Putamen (tissue), 1 donor: ENCODE measurements at places on chromosomes 2 and 18.

DNA sequence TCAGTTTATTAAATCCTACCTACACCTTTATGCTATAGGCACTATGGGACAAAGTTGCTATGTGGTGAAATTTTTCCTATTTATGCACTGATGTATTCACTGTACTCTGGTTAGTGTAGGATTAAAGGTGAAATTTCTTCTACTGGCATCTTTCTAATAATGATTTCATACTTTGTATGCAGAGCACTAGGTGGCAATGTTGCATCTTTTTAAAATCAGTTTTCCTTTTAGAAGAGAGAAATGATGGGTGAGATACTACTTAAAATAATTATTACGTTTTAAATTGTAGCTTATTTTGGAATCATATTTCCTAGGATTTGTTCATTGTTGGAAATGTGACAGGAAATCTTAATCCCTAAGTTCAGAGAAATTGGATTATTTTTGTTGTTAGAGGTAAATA, 150.9 kb downstream of the CD8B2 start:
- peak; percentile 18 for DNase-seq

GRCh38 chr18:75066021-75066880, 142.7 kb downstream of the PTGR3 start:
- no peak for DNase-seq

- DNase-seq = no peak
Observed at GRCh38 chr2:45102141-45102540, 92.9 kb upstream of the SIX2 start.

- DNase-seq = no peak
Observed at GRCh38 chr18:11388755-11389680, 220.4 kb upstream of the SLC35G4 start.

- DNase-seq = no peak
Observed at GRCh38 chr2:30361751-30362394, 85.2 kb upstream of the LCLAT1 start.

DNA sequence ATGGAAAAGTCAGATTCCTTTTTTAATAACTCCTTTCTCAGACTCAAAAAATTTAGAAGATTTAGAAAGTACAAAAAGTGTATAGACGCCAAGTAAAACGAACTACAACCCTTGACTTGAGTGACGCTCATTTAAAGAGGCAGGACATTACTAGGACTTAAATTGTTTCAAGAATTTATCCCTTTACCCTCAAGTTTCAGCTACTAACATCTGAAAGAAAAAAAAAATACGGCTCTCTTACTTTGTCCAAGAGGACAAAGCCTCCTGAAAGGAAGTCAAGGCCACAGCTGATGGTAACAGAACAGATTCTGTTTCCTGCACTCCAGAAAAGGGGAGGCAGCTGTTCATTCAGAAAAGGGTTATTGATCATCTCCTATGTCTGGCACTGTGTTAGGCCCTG, 57.6 kb upstream of the PKDCC start:
- DNase-seq = no peak

- no peak for DNase-seq
Observed at GRCh38 chr2:35787302-35788031, 568.1 kb upstream of the CRIM1 start.

DNA sequence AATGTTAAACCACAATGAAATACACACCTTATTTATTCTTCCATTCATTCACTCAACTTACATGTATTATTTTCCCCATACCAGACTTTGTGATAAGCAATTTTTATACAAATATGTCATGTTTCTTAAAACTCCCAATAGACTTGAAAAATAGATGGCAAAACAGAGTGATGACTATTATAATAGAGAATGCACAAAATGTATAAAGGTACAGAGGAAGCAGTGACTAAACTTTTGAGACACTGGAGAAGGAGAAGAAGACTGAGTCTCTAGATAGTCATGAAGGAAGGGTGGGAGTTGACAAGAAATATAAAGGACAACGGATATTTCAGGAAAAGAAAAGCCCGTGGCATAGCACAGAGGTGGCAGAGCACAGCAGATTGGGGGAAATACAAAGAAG, 198.1 kb upstream of the SLC39A10 start:
- DNase-seq = no peak

DNA sequence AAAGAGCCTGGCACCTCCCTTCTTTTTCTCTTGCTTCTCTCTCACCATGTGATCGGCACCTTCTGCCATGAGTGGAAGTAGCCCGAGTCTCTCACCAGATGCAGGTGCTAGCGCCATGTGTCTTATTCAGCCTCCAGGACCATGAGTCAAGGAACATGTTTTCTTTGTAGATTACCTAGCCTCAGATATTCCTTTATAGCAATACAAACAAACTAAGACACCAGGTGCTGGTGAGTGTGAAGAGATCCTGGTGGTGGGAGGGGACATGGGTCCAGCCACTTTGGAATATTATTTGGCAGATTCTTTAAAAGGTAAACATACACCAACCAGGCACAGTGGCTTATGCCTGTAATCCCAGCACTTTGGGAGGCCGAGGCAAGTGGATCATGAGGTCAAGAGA, 5.9 kb upstream of the USP40 start:
- DNase-seq = no peak

- peak; percentile 34 for DNase-seq
Observed at GRCh38 chr2:8004250-8004681, 677.6 kb upstream of the ID2 start.

GRCh38 chr2:191554240-191554639, 123.7 kb upstream of the NABP1 start:
- DNase-seq = no peak

GRCh38 chr18:58413667-58414628, 214.9 kb downstream of the ALPK2 start:
- DNase-seq = no peak

DNA sequence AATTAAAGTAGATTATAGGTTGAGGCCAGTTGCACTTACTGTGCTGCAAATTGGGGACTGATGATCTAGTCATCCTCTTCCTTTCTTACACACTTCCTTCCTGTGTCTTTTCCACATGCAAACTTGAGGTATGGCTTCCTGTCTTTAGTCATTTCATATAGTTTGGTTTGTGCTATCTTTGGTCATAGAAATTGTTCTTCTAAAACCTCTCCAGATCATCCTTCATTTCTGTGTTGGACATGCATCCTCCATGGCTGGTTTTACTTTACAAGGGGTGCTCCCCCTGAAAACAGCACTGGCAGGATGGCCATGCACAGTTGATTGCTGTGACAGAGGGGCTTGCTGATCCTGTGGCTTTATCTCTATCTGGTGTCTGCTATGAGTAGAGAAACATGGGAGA, 36.5 kb downstream of the MGAT5 start:
- no peak for DNase-seq

DNA sequence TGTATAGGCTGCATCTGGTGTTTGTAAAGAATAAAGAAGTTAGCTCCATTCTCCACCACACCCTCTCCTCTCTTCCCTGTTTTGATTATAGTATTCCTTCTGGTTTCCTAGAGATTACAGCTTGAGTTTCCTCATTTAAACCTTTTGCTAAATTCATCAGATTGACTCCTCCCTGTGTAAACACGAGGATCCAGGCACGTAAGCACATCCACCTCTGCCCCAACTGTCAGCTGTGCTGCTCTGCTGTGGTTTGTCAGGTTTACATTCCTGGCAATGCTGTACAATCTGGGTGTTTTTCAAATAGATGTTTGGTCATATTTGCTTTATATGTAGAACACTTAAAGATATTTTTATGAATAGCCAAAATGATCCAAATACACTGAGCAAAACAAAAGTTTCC, 302.8 kb downstream of the PTGR3 start:
- no peak for DNase-seq

GRCh38 chr18:27240383-27240782, 55.3 kb upstream of the CHST9 start:
- DNase-seq = no peak

DNA sequence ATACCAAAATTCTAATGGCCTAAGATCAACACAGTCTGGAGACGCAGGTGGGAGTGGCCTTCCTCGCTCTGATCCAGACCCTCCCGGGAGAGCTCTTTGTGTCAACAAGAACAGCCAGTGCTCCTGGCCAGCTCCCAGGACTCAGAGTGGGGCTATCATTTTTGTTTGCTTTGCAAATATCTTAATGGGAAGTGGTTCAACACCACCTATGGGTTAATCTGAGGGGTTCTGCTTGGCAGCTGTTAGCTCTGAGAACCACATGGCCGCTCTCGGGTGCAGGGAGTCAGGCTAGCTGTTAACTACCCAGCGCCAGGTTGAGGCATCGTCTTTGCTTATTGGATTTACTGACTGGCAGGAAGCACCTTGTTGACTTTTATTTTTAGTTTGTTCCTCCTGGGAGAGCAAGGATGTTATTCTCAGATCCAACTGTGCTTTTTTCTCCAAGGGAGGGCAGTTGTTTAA, 184.8 kb upstream of the SP5 start:
- no peak for DNase-seq

GRCh38 chr2:182667315-182667695, 48.8 kb upstream of the DNAJC10 start:
- no peak for DNase-seq

- DNase-seq = no peak
Observed at GRCh38 chr18:13268158-13269012, 49.8 kb downstream of the LDLRAD4 start.

GRCh38 chr18:75113455-75113854, 95.5 kb downstream of the PTGR3 start:
- DNase-seq = no peak

DNA sequence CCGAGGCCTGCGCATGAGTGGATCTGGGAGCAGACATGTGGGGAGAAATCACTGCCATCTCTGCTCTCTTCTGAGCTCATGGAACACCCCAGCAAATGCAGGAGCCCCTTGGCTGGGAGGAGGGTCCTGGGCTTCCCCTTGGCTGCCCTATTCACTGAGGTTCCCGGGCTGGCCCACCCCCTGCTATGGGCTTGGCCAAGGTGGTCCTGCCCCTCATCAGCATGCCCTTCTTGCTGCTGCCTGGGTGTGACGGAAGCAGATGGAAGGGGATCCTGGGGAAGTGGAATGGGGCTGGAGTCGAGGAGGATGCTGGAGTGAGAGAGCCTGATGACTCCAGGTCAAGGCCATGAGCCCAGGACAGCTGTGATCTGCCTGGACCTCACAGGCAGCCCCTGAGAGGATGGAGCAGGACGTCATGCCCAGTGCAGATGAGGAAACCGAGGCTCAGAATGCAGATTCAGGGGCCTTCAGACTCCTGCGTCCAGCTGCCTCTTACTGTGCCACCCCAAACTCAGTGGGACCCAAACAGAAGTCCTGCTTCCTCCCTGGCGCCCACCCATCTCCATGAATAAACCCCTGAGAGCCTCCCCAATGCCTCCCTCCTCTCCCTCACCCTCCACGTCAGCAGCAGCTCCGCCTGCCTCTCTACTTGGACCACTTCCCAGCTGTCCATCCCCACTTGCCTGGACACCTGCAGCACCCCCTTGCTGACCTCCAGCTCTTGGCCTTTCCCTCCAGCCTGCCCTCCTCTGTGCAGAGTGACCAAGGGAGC, 4.0 kb downstream of the SNED1 start:
- no peak for DNase-seq

GRCh38 chr18:76265497-76266235, 229.4 kb downstream of the ZNF516 start:
- DNase-seq = no peak

GRCh38 chr2:12221584-12221983, 475.2 kb downstream of the LPIN1 start:
- no peak for DNase-seq

- DNase-seq = no peak
Observed at GRCh38 chr18:46335534-46336101, 231.4 kb downstream of the HAUS1 start.

DNA sequence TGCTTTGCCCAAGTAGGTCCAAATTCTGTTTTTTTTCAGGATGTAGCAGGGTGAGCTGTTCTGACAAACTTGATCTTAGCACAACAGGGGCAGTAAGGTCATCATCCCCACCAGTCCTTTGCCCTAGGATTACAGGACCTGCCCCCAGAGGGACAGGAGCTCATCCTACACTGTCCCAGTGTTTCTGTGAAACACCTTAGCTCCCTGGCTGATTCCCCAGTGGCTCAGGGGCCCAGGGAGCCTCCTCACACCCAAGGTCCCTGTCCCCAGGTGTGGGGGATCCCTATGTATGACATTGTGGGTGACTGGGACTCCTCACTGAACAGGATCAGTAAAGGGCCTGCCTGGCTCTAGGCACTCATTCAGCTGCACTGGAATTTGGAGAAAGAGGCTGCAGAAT, 191.2 kb downstream of the ANKRD30B start:
- DNase-seq = no peak

DNA sequence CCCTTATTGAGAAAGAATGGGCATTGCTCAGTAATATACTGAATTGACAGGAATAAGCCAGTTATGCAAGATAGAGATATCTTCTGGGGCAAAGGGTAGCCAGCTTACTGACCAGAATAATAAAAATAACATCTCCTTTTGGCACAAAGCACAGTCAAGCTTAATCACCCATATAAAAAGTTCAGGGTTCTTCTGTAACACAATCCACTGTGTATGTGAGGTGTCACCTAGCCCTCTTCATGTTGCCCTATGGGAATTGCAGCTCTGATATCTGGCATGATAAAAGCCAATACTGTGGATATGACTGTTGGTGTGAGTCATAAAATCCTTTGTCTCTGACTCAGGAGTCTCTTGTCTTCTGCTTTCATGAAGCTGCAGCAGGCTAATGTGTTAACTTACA, 90.8 kb downstream of the DSEL start:
- DNase-seq = no peak

GRCh38 chr2:112255875-112256274, 1.0 kb upstream of the ZC3H8 start:
- DNase-seq = no peak

DNA sequence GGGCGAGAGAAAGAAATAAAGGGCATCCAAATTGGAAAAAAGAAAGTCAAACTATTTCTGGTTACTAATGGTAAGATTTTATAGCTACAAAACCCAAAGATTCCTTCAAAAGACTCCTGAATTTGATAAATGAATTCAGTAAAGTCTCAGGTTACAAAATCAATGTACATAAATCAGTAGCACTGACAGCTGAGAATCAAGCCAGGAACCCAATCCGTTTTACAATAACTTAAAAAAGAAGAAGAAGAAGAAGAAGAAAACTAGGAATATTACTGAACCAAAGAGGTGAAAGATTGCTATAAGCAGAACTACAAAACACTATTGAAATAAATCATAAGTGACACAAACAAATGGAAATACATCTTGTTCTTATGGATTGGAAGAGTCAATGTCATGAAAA, 291.5 kb upstream of the GULP1 start:
- DNase-seq = no peak

DNA sequence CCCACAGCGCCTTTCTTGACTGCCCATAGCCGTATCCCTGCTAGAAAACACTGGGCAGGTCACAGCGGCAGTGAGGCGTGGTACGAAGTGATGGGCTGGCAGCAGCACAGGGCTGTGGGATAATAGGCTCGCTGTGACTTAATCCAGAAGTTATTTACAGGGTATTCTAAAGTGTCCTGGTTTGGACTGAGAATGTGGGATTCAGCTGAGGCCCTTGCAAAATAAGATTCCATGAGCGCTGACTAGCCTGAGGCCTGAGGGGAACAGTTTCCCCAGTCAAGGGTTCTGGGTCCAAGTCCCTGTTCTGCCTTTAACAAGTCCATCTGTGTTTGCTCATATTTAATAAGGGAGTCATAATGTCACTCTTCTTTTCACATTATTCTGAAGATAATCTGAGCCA, 34.6 kb downstream of the SETBP1 start:
- DNase-seq = no peak

- DNase-seq = peak; percentile 89
Observed at GRCh38 chr2:136025057-136025973, 39.9 kb upstream of the DARS1 start.

- no peak for DNase-seq
Observed at GRCh38 chr18:23701544-23702064, 12.4 kb downstream of the LAMA3 start.
